ENCODE measurements at places on chromosomes 3 and 15.

GRCh38 chr3:122730240-122730639, 49.6 kb downstream of the PARP14 start:
- no peak for DNase-seq

DNA sequence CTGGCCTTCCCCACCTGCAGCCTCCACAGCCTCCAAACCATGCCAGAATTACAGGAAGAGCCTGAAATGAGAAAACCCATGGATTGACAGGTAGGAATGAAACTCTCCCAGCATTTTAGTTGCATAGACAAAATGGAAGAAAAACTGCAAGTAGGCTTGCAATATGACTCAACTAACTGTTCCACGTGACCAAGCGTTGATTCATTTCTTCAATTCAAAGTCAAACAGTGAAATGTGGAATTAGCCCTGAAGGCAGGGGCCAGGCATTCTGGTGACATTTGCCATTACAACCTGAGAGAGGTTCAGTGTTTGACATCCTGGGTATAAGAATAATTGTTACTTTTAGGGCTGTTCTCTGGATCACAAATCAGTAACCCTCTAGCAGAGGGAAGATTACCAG, 676.5 kb upstream of the CFAP20DC start:
- peak; percentile 43 for DNase-seq

DNA sequence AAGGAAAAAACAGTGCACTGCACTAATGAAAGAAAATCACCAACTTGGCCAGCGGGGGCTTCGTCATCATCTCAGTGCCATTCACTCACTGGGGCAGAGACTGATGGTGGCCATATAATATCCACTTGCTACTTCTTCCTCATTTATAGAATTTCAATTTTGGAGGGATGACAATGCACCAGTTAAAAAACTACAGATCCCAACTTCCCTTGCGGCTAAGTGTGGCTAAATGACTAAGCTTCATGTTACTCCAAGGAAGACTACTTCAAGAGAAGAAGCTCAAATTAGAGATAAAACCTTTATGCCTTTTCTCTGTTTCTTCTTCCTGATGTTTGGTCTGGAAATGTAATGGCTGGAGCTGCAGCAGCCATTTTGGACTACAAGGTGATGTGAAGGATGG, 38.8 kb downstream of the NGLY1 start:
- no peak for DNase-seq

GRCh38 chr15:26891448-26892181, 24.8 kb downstream of the GABRA5 start:
- DNase-seq = peak; percentile 65

- no peak for DNase-seq
Observed at GRCh38 chr3:13065727-13066126, 7.5 kb downstream of the IQSEC1 start.

GRCh38 chr3:194126790-194127189, 9.2 kb upstream of the HES1 start:
- DNase-seq = no peak

DNA sequence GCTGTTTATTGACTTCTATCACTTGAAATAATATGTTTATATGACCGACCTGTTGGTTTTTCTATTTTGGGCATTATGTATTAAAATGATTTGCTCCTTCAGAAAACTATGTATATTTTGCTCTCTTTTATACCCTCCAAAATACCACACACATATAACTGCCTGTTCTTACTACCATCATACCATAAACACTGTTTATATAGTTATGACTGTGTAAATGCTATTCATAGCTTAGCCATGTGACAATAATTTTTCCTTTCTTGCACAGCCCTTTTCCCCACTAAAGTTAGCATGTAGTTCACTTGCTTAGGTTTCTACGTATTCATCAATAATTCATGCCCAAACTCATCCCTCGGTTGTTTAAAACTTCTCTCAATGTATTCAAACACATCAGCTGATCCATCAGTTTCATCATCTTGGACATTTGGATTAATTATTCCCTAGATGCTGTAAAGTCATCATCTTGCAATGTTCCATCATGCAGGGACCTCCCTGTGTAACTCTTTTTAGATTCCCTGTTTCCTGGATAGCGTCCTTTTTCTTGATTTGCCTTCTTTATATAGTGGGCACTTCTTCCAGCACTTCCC, 8.2 kb upstream of the RYK start:
- DNase-seq = no peak

DNA sequence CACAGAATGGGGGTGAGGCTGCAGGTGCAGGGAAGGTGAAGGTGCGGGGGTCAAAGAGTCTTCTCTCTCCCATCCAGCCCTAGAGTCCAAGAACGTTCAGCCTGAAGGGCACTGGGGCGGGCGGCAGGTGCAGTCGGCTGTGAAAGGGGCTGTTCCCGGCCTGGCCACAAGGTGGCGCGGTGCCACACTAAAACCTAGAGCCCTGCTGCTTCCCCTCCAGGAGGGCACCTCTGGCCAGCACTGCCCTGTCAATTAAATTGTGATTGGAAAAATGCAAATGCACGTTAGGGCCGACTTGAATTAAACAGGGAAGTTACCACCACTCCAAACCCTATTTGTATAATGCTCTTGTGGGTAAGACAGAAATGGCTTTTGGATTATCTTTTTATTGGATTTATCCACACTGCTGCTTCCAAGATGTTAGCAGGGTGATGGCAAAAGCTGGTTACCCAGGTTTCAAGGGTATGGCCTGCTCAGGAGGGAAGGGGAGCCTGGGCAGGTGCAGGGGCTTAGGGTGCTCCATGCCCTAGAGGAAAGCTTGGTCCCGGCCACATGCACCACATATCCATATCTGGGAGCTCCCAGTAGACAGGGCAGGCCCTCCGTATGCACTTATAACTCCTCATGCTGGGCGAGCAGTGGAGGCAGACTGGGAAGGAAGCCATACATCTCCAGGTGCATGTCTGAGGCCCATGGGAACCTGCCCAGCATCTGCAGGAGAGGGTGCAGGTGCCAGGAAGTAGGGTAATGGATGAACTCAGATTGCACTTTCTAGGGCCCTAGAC, 119.8 kb downstream of the ADCY5 start:
- peak; percentile 83 for DNase-seq

DNA sequence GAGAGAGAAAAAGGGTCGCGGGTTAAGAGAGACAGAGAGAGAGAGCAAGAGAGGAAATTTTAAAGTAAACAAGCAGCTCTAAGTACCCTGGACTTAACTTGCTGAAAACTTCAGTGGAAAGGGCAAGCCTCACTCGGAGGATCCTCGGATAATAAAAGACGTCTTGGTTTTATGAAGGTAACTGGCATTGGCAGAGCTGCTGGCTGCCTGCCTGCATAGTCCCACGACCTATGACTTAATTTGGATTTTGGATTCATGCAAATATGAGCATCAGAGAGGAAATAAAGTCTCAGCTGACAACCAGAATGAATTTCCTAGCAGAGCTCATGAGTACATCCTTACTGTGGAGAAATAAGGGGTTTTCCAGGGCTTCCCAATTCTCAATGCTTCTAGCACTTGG, 95.1 kb upstream of the PDZRN3 start:
- no peak for DNase-seq

DNA sequence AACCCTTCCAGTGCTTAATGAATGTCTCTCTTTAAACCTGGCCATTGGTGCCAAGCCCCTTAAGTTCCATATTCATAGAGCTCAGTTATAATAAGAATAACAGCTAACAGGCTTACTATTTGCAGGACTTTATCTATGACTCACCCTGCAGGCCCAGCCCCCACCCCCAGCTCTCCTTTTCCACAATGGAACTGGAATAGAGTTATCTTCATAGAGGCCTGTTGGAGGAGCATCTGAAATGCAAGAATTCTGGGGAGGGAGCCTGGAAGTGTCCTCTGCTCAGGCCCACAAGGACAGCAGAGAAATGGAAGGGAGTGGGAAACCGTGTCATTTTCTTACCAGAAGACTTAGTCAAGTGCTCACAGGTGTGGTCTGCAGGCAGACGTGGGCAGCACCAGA, 52.8 kb downstream of the SEMA5B start:
- no peak for DNase-seq

DNA sequence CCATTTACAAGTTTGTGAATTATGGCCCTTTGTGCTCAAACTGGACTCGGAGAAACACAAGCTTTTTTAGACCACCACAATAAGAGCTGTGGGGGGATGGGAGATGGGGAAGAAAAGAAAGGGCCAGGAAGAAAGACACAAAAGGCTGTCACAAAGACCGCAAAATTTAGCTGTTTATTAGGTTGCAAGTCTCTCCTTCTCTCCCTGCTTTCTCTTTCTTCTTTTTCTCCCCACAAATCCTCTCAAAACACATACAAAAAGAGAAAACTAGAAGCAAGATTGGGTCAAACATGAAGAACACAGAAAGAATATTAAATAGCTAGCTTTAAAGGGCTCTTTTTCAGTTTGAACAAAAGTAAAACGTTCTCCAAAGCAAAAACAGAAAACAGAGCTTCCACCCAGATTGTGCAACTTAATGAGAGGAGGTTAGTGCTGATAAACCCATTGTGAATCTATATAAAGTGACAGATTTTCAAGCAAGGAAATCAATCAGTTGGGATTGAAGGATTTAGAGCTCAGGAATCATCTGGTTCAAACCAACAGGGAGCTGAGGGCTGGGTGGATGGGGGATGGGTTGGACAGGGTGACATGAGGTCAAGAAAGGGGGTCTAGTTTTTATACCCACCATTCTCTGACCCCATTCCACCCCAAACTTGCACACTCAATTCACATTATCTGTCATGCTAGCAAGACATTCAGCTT, 87.3 kb downstream of the DHX30 start:
- no peak for DNase-seq

DNA sequence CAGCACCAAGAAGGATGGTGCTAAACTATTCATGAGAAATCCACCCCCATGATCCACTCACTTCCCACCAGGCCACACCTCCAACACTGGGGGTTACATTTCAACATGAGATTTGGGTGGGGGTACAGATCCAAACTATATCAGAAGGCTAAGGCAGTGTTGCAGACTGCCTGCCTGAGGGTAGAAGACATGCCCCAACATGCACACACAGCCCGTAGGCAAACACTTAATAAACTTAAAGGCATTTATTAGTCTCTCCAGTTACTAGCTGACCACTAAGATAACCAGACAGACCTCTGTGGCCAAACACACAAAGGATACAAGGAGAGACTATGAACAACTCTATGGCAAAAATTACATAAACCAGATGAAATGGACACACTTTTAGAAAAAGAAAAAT, 10.2 kb downstream of the FAM162A start:
- DNase-seq = no peak

- no peak for DNase-seq
Observed at GRCh38 chr3:179872842-179873241, 163.9 kb downstream of the PEX5L start.

DNA sequence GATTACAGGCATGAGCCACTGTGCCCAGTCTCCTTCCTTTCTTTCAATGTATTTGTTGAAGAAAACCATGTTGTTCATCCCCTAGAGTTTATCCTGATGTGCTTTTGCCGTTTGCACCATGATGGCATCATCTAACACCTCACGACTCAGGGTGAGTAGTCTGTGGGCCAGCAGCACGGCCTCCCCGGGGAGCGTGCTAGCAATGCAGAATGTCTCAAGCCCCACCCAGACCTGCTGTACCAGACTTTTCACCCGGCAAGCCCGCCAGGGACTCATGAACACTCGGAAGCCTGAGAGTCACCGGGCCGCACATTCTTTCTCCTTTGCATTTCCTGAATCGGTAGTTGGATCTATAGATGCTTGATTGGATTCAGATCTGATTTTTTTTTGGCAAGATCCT, 64.6 kb downstream of the RPN1 start:
- DNase-seq = no peak

DNA sequence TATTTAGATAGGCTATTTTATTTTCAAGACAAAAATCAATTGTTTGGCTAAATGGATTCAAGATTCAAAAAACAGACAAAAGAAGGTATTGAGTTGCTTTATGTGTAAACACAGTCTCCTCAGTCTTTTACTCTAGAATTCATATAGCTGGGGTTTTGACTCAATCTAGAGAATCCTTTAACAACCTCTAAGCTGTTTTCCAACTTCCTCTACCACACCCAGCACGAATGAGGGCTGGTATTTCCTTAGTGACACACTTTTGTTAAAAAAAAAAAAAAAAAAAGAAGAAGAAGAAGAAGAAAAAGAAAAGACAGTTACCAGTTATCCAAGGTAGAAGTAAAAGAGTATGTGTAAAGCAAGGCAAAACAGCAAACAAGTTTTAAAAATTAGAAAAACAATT, 732.8 kb upstream of the GOLIM4 start:
- no peak for DNase-seq

DNA sequence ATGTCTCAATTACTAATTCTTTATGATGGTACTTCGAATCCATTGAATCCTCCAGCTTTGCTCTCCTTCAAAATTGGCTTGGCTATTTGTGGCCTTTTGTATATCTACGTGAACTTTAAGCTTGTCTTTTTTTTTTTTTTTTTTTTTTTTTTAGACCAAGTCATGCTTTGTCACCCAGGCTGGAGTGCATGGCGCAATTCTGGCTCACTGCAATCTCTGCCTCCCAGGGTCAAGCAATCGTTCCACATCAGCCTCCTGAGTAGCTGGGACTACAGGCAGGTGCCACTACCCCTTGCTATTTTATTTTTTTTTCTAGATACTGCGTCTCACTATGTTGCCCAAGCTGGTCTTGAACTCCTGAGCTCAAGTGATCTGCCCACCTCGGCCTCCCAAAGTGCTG, 7.7 kb upstream of the DIPK2A start:
- DNase-seq = no peak

GRCh38 chr3:126418661-126419131, 24.0 kb downstream of the CFAP100 start:
- DNase-seq = no peak

GRCh38 chr3:140347151-140347550, 330.7 kb upstream of the TRIM42 start:
- no peak for DNase-seq

GRCh38 chr15:47401427-47401826, 315.9 kb upstream of the SEMA6D start:
- DNase-seq = no peak

DNA sequence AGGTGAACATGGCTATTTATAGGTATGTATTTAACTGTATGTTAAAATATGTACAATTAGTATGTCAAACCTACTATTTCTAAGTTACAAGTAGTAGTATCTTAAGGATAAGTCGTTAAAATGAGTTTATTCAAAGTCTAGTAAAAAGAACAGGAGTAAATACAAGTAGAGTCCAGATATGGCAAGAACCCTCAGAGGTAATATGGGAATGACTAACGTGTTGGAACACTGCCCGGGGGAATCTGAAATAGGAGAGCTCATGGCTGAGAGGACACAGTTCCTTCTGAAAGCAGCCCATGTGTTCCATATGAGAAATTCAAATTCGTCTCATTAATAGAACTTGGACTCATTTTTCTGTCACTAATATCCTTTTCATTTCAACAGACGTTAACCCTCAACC, 158.8 kb downstream of the CLSTN2 start:
- DNase-seq = no peak

DNA sequence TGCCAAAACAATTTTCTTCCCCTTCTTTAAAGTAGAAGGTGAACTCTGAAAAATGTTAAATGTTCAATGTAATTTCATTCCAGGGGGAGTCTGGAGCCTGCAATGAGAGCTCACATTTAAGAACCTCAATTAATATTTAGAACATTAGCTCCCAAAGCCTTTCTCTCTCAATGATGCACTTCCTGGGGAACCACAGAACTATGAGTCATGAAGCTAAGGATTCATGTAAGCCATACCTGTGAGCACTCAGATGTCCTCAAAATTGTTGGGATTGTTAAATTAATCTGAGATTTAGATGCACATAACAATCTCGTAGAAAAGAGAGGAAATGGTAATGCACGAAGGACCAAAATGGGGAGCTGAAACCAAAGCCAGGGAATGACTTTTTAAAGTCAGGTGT, 244.2 kb upstream of the LRIG1 start:
- DNase-seq = no peak

GRCh38 chr3:173849489-173849888, 451.9 kb downstream of the NLGN1 start:
- no peak for DNase-seq

GRCh38 chr3:196967412-196968232, 1.0 kb downstream of the PIGZ start:
- DNase-seq = no peak
